Body of pancreas (tissue), 4 donors: ENCODE measurements at places on chromosomes 6 and 20. TPM values are rescaled to one million over a fixed set of nuclear protein-coding genes. Genes with fewer than 3 reads are reported as not detected.

The HLA-DMB gene
- total RNA-seq: 3.0 TPM

The PI3 gene
- total RNA-seq: not detected

The EDN3 gene
- 9.9 TPM for total RNA-seq

The GHRH gene
- not detected for total RNA-seq

The OR2J3 gene
- total RNA-seq: not detected

The RFX6 gene
- total RNA-seq: 1.6 TPM

The TNNC2 gene
- not detected for total RNA-seq

The SEMG1 gene
- total RNA-seq: not detected

The TMEM74B gene
- total RNA-seq: not detected

The HEY2 gene
- 2.6 TPM for total RNA-seq

- H3K27me3 ChIP-seq: no peaks in the 10 kb centered on the region
- H3K4me3 ChIP-seq: peak overlapping the region; percentile 17
- no peaks in the 10 kb centered on the region for H3K36me3 ChIP-seq
- no peak for DNase-seq
Observed at GRCh38 chr6:30683980-30684338, 2.5 kb downstream of the PPP1R18 start.

DNA sequence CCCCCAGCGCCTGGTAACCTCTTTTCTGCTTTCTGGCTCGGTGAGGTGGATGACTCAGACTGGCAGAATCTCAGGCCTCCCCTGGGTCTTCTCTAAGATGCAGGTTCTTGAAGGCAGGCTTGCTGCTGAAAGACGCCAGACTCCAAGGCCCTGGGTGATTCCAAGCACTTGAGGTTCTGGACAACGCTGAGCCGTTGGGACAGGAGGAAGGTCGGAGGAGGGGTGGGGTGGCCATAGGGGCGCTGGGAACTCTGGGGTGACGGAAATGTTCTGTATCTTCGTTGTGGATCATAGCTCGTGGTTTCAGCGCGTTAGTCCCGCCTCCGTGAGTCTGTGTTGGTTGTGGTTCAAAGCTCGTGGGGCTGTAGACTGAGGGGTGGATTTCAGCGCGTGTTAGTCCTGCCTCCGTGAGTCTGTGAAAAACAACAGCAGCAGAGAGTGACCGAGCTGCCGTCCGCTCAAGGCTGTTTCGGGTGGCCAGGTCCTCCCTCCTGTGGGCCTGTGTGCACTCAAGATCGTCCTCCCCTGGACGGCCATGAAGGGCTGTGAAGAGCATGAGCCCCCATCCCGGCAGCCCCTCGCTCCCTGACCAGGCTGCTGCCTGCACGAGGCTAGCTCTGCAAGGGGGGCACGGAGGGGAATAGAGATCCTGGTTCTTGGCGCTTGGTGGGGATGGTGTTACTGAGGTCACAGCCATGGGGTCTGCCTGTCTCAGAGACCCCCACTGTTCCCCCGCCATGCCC lies 7.7 kb downstream of the NTSR1 start:
- no peak for DNase-seq
- H3K4me3 ChIP-seq: no peak overlapping the region
- H3K36me3 ChIP-seq: no peaks in the 10 kb centered on the region
- H3K4me1 ChIP-seq: no peaks in the 10 kb centered on the region

DNA sequence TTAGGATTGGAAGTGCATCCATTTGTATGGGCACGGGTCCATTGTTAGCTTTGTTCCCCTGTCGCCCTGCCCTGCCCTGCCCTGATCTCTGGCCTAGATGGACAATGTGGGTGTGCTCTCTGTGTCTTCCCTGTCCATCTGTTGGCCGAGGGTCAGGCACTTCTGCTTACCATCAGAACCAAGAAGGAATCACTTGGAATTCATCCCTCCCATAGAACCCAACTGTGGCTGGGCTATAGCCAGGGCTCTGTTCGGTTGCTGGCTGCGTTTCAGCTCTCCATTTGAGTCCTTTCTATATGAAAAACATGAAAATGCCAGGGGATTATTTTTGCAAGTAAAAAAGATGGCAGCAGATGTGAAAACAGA lies 26.6 kb upstream of the TULP4 start:
- no peaks in the 10 kb centered on the region for H3K4me1 ChIP-seq
- no peaks in the 10 kb centered on the region for H3K36me3 ChIP-seq
- H3K27me3 ChIP-seq: no peaks in the 10 kb centered on the region
- H3K4me3 ChIP-seq: no peak overlapping the region
- DNase-seq: no peak

- H3K4me3 ChIP-seq: no peak overlapping the region
- H3K27ac ChIP-seq: no peak overlapping the region
- DNase-seq: no peak
Observed at GRCh38 chr6:158028876-158029275, 47.2 kb downstream of the SYNJ2 start.

DNA sequence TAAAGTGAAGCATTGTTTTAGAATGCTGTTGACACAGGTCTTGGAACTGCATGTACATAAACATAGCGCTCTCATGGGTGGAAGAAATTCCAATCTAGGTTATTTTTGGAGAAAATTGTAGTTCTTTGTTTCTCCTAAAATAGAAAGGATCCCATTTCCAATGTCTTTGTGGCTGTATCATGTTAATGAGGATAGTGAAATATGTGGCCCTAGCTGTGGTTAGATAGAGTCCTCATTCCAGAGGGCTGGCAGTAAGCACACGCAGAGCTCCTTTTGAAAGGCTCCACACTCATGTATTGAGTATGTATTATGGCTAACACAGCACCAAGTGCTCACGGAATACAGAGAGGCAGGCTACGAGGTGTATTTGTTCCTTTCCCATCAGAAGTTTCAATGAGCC lies 60.9 kb downstream of the SNRNP48 start:
- H3K4me3 ChIP-seq: no peak overlapping the region
- no peaks in the 10 kb centered on the region for H3K36me3 ChIP-seq
- no peak overlapping the region for H3K27ac ChIP-seq
- DNase-seq: no peak

DNA sequence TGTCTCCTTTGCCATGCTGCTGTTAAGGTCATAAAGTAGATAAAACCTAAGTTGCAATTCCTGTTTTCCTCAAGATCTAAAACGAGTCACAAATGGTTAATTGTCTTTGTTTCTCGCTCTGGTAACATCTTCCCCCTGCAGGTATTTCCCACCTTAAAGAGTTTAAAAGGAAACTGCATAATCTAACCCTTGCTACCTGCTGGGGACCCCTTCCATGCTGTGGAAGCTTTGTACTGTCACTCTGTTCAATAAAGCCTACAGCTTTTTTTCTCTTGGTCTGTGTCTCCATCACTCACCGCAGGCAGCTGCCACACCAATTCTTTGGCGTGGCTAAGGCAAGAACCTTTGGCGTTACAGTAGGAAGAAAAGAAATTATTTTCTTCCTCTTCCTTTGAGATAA lies 117.7 kb upstream of the GJE1 start:
- no peak for DNase-seq
- no peak overlapping the region for H3K4me3 ChIP-seq
- no peaks in the 10 kb centered on the region for H3K27me3 ChIP-seq
- H3K27ac ChIP-seq: no peak overlapping the region
- no peaks in the 10 kb centered on the region for H3K4me1 ChIP-seq

DNA sequence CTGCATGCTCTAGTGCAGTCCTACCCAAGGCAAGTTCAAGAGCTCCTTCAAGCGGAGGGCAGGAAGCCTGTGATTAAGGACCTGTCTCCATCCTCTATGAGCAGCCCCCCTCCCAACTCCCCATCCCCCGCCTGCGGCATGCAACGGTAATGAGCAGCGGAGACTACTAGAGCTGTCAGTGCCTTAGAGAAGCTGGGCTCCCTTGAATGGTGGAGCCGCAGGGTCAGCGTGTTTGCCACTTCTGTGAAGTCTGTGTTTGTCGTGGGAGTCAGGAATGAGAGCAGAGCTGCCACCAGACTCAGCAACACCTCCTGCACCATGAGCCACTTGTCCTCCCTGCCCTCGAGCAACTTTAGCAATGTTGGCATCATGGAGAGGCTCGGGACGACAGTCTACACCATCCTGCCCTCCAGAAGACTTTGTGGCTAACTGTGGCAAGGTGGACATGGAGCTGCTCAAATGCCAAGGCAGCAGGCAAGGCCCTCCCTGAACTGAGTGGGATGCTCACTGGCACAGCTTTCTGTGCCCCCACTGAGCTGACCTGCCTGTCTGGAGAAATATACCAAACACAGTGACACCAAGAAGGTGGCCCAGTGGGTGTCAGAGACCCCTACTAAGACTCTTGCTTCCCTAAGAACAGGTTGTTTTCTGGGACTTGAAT lies 23.8 kb upstream of the SYNDIG1 start:
- no peaks in the 10 kb centered on the region for H3K36me3 ChIP-seq
- no peaks in the 10 kb centered on the region for H3K4me1 ChIP-seq
- no peak overlapping the region for H3K27ac ChIP-seq
- no peak for DNase-seq
- H3K4me3 ChIP-seq: no peak overlapping the region

- H3K27ac ChIP-seq: peak overlapping the region; percentile 65
- no peaks in the 10 kb centered on the region for H3K36me3 ChIP-seq
- H3K4me3 ChIP-seq: no peak overlapping the region
- peaks cover 100% of the 10 kb centered on the region for H3K4me1 ChIP-seq
- no peaks in the 10 kb centered on the region for H3K27me3 ChIP-seq
- DNase-seq: no peak
Observed at GRCh38 chr6:39209360-39209811, 19.9 kb downstream of the KCNK5 start.

DNA sequence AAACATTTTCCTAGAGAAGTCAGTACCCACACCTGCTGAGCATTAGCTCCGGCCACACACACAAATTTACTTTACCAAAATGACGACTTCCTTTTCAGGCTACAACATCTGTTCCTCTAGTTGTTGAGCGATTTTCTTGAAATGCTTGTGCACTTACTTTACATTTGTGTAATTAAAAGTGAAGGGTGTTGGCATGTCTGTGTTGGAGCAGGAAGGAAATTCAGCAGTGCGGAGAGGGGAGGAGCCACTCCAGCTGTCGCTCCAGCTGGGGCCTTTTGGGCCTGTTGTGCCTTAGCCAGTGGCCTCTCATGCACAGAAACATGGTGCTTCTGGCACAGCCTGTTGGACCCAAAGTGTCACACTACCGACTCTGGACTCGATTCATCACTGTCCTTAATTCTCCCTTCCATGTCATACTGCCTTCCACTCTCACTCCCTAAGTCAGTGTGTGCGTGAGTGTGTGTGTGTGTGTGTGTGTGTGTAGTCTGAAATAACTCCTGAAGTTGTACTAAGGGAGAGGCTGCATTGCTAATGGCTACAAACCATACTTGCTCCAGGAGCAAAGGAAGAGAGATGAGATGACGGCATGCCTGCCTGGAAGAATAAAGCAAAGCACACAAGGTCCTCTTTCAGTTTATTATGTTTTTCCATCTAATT lies 191.8 kb upstream of the ARG1 start:
- DNase-seq: no peak
- H3K4me1 ChIP-seq: no peaks in the 10 kb centered on the region
- H3K27me3 ChIP-seq: no peaks in the 10 kb centered on the region
- no peaks in the 10 kb centered on the region for H3K36me3 ChIP-seq
- no peak overlapping the region for H3K4me3 ChIP-seq

- H3K4me1 ChIP-seq: no peaks in the 10 kb centered on the region
- no peaks in the 10 kb centered on the region for H3K36me3 ChIP-seq
- H3K4me3 ChIP-seq: no peak overlapping the region
- H3K27ac ChIP-seq: no peak overlapping the region
Observed at GRCh38 chr20:219290-220115, 7.6 kb upstream of the DEFB129 start.
